Activated CD8-positive, alpha-beta memory T cell treated with anti-CD3 and anti-CD28 coated beads for 1 hour (primary cell): ENCODE measurements at places on chromosomes 3 and 15.

- no peak for DNase-seq
Observed at GRCh38 chr15:82139823-82140268, 94.0 kb upstream of the MEX3B start.

GRCh38 chr3:101632586-101632985 lies 44.3 kb downstream of the ZBTB11 start:
- DNase-seq = no peak

- no peak for DNase-seq
Observed at GRCh38 chr3:57199895-57200297, at the start of gene HESX1. Gene HESX1, minus strand, starts transcription at chr3:57199978. Its CDS starts 60 bp downstream, at chr3:57199918.

GRCh38 chr3:48240000-48240963 lies 622 bp upstream of the ZNF589 start:
- DNase-seq = no peak

GRCh38 chr3:31776016-31776415 lies 205.0 kb downstream of the OSBPL10 start:
- no peak for DNase-seq

- no peak for DNase-seq
Observed at GRCh38 chr3:112734171-112734570, 93.2 kb upstream of the CCDC80 start.

DNA sequence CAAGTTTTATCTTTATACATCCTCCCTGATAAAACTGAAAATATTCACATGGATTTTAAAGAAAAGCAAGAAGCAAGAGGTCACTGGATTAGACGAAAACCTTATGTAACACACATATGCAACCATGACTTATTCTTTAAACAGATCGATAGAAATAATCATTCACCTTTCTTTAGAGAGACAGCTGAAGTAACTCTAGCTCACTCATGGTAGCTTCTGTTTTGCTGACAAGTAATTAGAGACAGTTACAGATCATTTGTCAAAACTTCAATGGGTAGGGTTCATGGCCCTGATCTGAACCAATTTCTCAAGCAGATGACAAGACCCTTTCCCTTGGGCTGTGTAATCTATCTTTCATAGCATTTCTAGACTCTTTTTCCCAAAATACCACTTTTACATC lies 74.5 kb downstream of the PLCH1 start:
- DNase-seq = no peak

- DNase-seq = no peak
Observed at GRCh38 chr3:120469882-120470301, 19.1 kb upstream of the FSTL1 start.

GRCh38 chr15:29526802-29527201 lies 257.2 kb upstream of the NSMCE3 start:
- no peak for DNase-seq

DNA sequence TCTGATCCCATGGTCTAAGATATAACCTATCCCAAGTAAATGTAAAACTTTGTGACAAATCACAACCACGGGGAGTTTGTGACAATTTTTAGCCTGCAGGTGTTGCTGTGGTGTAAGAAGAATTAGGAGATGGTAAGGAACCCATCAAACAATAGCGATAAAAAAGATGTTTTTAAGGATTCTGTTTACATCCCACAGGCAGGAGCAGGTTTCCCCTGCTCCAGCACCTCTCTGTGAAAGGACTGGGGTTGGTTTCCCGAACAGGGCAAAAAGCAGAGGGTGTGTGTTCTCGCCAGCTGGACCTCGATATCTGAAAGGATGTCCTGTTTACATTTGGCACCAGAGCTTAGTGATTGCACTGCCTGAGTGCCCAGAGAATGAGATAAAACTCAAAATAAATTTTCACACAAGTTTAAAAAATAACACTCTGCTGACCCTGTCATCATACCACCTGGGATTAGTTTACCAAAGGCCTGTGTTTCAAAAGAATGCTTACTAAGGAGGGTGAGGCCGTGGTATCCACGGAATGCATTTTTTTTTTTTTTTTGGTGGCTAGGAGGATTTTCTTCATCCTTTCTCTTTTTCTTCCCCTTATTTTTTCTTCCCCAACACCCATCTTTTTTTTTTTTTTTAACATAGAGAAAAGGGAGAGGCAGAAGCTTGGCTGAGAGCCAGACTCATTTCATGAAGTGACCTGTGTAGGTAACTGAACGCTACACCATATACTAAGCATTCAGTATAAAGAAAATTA lies 151.8 kb upstream of the DPH6 start:
- no peak for DNase-seq

GRCh38 chr15:41881920-41882688 lies 11.7 kb downstream of the SPTBN5 start:
- no peak for DNase-seq

- DNase-seq = no peak
Observed at GRCh38 chr15:68515371-68516095, 63.3 kb upstream of the CORO2B start.

GRCh38 chr3:67431887-67432286 lies 222.5 kb downstream of the SUCLG2 start:
- DNase-seq = no peak

- DNase-seq = no peak
Observed at GRCh38 chr3:103167850-103168249, 733.0 kb downstream of the ZPLD1 start.

DNA sequence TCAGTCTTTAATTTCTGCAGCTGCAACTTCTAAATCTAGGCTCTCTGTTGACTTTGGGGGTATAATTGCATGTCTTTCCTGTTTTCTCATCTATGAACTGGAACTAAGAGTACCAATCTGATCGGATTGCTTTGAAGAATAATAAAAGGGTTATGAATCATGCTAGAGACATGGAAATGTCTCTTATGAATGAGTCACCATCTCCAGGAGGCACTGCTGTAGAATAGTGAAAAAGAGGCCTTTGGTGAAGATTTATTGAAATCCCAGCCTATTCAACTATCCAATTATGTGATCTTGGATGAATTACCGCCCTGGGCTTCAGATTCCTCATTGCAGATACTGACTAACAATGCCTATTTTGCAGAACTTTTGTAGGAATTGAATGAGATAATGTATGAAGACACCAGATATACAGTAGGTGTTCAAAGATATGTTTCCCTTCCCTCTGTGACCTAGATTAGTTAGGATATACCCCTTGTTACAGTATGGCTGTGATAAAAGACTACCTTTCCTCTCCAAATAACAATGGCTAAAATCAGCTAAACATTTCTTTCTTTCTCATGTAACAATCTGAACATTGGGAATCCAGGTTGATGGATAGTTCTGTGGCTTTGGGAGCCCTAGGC lies 11.5 kb upstream of the CMTM8 start:
- no peak for DNase-seq
